ENCODE measurements at places on chromosomes 11 and 22. TPM values are rescaled to one million over a fixed set of nuclear protein-coding genes. Genes with fewer than 3 reads are reported as not detected.

- no peak for DNase-seq
Measured at GRCh38 chr22:22914726-22915669, 27.4 kb downstream of the IGLL5 start.

GRCh38 chr11:68282141-68282860, 10.5 kb upstream of the C11orf24 start:
- no peak for DNase-seq

- no peak for DNase-seq
Measured at GRCh38 chr11:116148056-116148455, 624.7 kb downstream of the BUD13 start.

- no peak for DNase-seq
Measured at GRCh38 chr11:116970485-116971292, 127.5 kb downstream of the SIK3 start.

DNA sequence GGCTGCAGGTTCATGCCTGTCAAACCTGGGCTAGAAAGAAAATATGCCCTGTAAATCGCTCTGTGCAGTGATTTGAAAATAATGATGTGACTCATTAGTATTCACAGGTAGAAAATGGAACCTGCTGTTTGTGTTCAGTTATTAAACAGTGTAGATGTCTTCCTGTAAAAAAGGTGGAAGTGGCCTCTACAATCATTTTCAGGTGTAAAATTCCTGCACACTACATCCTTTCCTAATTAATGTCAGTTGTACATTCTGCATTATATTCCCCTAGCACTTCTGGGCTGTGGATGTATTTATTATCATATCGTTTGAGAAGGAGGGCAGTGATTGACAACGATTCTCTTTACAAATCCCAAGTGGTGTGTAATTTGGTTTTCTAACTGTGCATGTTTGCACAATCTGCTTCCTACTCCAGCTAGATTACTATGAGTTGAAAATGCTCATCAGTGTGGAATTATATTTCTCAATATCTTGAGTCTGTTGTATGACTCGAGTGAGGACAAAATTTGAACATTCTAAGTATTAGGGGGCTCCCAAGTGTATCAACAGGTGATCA, 454.0 kb upstream of the DDI1 start:
- DNase-seq, result no peak

DNA sequence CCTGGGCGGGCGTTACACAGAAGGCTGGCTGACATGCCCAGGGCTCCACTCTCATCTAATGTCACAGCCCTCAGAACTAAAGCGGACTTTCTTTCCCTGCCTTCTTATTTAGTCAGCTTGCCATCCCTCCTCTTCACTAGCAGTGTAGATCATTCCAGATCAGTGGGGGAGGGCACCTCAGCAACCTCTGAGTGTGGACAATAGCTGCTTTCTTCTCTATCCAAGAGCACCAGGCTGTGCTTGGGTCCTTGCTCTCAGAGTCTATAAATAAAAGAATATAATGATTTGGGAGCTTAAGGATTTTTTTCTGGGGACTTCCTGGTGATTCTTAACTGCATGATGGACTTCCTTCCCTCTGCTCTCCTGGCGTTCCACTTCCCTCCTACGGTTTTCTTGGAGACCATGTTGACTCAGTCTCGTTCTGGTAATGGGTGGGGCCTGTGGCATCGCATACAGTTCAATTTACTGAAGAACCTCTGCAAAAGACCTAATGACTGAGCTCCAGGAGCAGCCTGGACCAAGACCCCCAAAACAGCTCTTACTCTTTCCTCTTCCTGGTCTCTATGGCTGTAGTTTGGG, 2.9 kb upstream of the HMBS start:
- no peak for DNase-seq

- DNase-seq, result no peak
Measured at GRCh38 chr22:50302564-50302963, 4.9 kb downstream of the PLXNB2 start.

GRCh38 chr22:49590381-49590780, 237.3 kb downstream of the BRD1 start:
- DNase-seq, result no peak

GRCh38 chr11:10311802-10312201, 6.9 kb downstream of the ADM start:
- no peak for DNase-seq

GRCh38 chr11:128318856-128319474, 268.4 kb downstream of the ETS1 start:
- DNase-seq, result peak; percentile 65

- DNase-seq, result no peak
Measured at GRCh38 chr22:42065438-42066125, 5.0 kb downstream of the NAGA start.

DNA sequence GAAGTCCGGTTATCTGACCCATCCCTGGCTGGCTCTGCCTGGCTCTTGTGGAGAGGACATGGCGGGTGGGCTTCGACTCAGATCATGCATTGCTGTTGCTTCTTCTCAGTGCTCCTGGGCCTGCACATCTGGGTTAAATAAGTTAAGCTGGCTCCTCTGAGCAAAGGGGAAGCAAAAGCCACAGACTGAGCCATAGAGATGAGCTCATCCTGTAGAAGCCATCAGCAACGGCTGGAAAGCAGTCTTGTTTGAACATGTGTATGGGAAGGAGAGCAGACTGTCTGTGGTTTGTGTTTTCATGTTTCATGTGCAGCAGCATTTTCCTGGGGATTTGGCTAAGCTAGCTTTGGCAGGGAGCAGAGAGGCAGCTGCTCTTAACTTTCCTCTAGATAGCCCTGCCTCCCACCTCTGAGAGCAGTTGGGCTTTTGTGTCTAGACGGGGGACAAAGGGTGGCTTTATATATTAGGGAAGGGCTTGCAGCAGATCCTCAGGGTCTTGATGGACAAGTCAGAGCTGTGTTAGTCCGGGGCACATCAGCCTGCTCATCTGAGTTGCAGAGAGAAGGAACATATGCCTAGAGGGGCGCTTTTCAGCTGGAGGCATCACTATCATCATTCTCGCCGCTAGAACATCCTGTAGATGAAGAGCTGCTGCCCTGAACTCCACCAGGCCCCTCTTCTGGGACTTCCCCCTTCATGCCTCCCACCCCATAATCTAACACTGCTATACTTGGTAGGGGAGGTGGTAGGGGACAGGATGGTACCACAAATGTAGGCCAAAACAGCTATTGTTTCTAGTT, 14.9 kb downstream of the DCPS start:
- DNase-seq, result no peak

DNA sequence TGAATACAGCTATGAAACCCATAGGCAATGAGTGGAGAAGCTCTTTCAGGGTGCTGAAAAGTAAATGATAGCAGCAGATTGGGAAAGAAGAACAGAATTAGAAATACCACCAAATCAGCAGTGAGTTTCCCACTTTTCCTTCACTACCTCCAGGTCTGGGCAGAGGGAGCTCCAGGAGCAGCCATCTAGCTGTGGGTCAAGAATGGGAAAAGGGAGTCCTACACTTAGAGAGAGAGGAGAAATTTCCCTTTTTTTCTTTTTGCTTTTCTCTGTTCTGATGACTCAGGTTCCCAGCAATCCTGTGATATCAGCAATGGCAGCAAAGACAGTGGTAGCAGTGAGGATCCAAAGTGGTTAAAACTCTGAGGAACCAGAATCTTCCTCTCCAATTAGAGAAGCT, 263.9 kb downstream of the NXPE2 start:
- no peak for DNase-seq

GRCh38 chr11:124240621-124241397, at the start of gene OR8G1:
Gene OR8G1 (plus strand): TSS chr11:124241095. CDS start chr11:124249676, 8,581 bp downstream.
- DNase-seq, result no peak

DNA sequence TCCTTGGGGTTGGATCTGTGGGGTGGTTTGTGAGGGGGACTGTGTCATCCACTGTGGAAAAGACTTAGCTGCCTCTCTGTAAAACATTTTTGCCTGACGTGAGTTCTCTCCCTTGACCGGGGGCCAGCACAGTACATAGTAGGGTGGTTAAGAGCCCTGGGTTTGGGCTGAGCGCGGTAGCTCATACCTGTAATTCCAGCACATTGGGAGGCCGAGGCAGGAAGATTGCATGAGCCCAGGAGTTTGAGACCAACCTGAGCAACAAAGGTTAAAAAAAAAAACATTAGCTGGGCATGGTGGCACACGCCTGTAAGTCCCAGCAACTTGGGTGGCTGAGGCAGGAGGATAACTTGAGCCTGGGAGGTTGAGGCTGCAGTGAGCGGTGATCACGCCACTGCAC, 74.7 kb upstream of the WNT7B start:
- no peak for DNase-seq

DNA sequence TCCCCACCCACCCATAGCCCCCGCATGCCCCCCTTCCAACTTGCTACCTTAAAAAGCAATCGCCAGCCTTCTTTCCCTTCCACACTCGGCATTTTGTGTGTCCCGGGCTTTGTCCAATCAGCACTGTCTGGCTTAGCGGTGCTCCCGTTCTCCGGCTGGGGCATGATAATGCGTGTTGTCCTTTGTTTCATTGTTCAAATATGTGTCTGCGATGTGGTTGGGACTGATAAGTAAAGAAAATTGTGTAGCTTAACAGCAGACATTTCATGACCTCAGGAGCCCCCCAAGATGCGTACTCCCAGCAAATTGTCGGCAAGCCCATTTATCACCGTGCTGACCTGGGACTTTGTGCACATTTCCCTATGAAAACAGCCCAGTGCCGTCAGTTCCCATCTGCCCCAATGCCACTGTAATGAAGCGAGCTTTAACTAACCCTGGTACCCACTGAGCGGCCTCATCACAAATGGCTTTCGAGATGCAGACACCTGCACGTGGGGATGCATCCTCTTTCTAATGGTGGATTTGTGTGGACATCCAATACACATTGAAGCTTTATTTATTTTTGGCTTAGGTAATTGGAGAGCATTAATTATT, 167.0 kb upstream of the E2F8 start:
- DNase-seq, result no peak

GRCh38 chr11:65630215-65630614, 7.7 kb upstream of the SIPA1 start:
- DNase-seq, result no peak

DNA sequence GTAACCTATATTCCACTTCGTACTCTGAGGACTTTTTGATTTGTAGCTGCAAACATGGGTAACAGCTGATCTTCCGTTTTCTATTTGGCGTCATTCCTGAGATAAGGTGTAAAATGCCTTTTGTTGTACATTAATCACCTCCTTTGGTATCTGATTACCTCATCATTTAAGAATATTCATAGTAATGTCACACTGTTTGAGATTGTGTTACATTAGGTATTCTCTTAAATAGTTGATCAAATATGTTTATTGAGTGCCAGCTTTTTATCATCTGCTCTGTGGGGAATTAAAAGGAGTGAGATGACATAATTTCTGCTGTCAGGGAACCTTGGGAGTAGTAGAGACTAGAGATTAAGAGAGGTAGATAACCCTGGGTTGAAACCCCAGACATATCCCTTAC, 5.9 kb downstream of the NCAM1 start:
- no peak for DNase-seq

DNA sequence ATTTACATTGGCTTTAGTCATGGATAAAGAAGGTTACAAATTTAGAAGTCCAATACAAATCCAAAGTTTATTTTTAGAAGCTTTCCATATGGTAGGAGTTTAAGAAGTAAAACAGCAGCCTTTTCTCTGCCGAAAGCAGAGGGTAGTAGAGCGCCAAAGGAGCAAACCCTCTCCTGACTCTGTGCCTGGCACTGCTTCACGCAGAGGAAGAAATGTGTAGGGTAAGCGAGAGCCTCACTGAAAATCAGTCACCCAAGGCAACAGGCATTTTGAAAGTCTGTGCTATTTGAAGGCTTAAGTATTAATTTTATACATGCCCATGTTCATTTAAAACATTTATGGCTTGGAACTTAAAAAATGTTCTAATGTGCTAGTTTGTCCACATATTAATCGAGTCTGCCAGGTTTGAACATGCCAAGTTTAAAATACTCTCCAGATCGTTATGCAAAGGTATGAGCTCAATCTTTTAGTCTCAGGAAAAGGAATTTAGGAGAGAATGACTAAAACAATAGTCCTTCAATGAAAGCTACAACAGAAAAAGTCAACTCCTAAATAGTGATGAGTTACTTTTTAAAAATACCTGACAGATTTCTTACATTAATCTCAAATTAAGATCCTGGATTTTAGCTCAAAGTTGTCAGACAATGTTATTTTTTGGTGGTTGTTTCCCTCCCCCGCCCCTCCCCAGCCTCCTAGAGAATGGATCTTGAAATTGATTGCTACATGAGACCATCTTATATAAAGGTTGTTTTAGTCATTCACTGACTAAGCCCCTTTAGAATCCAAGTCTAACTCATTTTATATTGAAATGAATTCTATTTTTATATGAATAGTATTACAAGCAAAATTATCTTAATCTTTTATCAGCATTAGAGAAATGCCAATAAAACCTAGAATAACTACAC, 38.7 kb downstream of the MRTFA start:
- no peak for DNase-seq

The NCR3LG1 gene
- total RNA-seq, result 2.7 TPM

The ZC3H12C gene
- total RNA-seq, result 25.4 TPM

The MMP3 gene
- not detected for total RNA-seq

The C11orf42 gene
- total RNA-seq, result not detected

The SORL1 gene
- 0.05 TPM for total RNA-seq

The TBX10 gene
- not detected for total RNA-seq

The H19 gene
- 66.4 TPM for total RNA-seq

The SHANK2 gene
- 0.37 TPM for total RNA-seq

The CRYBA4 gene
- not detected for total RNA-seq

The FAM180B gene
- total RNA-seq, result not detected

The COPB1 gene
- 312 TPM for total RNA-seq

The VPREB1 gene
- total RNA-seq, result not detected
